ENCODE measurements at places on chromosomes 6 and 20.

GRCh38 chr6:166907373-166907841, 48.9 kb downstream of the RNASET2 start:
- no peak for DNase-seq

GRCh38 chr6:11473008-11473740, 64.4 kb upstream of the TMEM170B start:
- DNase-seq, result no peak

DNA sequence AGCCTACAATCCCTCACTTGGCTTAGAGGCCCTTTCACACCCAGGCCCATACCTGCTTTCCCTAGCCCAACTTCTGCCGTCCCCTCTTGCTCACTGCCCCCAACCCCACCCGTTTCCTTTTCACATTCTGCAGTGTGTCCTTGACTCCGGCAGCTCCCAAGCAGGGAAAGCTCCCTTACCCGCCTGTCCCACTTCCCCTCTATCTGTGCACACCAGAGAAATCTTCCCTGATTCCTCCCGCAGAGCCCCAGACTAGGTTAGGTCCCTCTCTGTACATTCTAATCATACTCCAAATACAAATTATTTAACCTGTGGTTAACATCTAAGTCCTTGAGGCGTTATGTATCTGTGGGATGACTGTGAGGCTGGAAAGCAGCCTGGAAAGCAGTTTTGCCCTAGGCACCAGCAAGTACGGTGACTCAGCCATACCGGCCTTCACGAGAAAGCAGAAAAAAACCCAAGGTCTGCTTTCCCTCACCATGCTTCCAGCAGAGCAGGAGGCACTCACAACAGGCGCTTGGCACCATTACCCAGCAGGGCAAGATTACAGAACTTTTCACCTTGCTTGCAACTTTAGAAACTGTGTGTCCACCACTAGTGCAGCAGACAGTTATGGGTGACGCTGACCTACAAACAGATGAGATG, 22.3 kb downstream of the ELOVL5 start:
- no peak for DNase-seq

DNA sequence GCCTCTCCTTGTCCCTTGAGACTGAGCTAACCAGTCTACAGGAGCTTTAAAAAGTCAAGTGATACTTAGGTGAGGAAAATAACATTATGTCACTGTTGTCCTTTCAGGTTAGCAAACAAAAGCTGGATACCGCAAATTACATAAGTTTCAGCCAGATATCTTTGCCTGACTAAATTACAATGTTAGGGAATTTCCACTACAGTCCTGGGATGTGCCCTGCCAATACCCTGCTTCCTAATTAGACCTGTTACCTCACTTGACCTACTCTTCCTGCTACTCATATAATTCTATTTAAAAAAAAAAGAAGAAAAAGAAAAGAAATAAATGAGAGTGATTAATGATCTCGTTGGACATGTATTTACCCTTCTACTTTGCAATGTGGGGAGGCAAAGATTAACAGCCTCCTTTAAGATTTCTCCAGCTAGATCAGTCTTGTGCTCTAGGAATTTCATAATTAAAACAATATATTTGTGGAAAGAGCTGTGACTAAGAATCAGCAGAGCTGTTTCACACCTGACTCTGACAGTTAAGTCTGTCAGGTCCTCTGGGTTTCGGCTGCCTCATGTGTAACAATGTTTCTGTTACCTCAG, 318.9 kb downstream of the HDGFL1 start:
- DNase-seq, result no peak

- no peak for DNase-seq
Measured at GRCh38 chr6:94099072-94099471, 679.7 kb upstream of the EPHA7 start.

DNA sequence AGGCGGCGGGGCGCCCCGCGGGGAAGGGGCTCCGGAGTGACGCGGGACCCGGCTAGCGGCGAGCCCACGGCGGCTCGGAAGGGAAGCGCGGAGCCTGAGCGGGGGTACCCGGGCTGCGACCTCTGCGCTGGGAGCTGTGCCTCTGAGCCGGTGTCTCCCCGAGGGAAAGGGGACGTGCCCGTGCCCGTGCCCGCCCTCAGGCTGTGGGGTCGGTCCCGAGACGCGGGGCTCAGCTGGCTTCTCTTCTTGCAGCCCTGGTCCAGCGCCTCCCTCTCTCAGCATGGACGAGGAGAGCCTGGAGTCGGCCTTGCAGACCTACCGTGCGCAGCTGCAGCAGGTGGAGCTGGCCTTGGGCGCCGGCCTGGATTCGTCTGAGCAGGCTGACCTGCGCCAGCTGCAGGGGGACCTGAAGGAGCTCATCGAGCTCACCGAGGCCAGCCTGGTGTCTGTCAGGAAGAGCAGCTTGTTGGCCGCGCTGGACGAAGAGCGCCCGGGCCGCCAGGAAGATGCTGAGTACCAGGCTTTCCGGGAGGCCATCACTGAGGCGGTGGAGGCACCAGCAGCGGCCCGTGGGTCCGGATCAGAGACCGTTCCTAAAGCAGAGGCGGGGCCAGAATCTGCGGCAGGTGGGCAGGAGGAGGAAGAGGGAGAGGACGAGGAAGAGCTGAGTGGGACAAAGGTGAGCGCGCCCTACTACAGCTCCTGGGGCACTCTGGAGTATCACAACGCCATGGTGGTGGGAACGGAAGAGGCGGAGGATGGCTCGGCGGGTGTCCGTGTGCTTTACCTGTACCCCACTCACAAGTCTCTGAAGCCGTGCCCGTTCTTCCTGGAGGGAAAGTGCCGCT, 686 bp downstream of the ZGPAT start:
- no peak for DNase-seq

DNA sequence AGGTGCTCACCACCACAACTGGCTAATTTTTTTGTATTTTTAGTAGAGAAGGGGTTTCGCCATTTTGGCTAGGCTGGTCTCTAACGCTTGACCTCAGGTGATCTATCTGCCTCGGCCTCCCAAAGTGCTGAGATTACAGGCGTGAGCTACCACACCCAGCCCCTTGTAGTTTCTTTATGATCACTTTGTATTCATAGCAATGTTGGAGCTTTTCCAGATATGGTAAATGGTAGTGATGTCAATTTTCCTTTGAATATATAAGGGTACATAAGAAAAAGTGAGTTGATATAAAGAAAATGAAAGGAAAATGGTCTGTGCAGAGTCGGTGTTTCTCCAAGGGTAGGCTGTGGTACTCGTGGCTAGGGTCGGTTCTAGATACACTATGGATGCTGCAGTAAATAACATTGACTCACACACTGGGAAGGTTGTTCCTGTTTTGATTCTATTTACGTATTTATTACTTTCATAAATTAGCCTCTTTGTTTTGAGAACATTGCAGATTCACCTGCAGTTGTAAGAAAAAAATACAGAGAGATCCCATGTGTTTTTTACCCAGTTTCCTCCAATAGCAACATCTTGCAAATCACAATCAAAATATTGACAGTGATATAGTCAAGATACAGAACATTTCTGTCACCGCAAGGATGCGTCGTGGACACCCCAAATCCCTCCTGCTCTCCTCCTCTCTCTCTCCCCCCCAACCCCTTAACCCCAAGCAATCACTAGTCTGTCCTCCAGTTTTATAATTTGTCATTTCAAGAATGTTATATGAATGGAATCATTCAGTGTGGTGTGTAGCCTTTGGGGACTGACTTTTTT, 2.5 kb downstream of the ZNF831 start:
- no peak for DNase-seq

DNA sequence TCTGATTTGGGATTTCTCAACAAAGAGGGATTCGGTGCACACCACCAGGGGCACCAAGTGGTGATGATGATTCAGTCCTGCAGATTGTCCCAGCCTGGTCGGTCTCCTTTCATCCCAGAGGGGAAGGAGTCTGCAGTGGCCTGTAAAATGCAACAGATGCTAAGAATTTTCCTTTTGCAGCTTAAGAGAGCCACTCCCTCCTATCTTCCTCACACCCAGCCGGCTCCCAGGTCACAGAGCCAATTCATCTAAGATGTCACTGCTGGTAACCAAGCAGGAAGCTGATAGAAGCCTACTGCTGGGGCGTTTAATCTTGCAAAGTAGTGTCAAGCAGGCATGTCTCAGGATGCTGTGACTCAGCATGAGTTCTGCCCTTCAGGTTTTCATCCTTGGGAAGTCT, 203.8 kb upstream of the LRFN2 start:
- no peak for DNase-seq

DNA sequence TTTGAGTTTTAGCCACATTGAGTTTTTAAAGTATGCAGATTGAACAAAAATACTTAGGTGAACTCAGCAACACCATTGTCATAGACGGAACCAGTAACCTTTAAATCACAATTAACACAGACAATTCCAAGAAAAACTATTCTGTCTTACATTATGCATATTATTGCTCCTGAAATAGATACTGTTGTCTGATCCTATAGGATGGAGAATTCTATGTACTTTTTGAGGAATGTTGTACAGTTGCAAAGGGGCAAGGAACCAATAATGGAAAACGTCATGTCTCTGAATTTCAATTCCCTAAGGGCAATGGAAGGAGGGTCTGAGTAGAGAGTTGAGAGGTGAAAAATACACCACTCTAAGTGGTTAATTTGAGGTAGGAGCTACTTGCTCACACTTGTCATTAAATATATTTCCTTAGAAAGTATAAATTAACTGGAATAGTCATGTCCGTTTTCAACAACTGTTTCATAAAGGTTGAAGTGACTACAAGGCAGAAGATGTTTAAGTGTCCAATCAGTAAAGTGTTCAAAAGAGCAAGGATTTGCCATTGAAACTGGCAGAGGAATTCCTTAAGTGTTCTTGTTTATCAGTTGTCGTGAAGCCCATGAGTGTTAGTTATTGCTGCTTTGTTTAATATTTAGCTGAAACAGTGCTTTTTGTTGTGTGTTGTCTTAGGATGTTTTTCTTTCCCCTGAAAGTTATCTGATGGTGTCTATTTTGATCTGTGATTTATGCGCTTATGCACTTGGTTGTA, 1.3 kb downstream of the NKAIN2 start:
- no peak for DNase-seq

- no peak for DNase-seq
Measured at GRCh38 chr6:47419621-47420020, 58.0 kb upstream of the CD2AP start.

DNA sequence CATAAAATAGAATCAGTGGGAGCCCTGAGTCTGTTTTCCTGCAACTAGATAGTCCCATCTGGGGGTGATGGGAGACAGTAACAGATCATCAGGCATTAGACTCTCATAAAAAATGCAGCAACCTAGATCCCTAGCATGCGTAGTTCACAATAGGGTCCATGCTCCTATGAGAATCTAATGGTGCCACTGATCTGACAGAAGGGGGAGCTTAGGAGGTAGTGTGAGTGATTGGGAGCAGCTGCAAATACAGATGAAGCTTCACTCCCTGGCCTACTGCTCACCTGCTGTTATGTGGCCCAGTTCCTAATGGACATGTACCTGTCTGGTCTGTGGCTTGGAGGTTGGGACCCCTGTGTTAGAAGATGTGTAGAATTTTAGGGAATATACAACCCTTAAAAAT, 904.5 kb upstream of the EPHA7 start:
- DNase-seq, result no peak

GRCh38 chr6:133796235-133796634, 92.7 kb upstream of the TCF21 start:
- DNase-seq, result no peak

DNA sequence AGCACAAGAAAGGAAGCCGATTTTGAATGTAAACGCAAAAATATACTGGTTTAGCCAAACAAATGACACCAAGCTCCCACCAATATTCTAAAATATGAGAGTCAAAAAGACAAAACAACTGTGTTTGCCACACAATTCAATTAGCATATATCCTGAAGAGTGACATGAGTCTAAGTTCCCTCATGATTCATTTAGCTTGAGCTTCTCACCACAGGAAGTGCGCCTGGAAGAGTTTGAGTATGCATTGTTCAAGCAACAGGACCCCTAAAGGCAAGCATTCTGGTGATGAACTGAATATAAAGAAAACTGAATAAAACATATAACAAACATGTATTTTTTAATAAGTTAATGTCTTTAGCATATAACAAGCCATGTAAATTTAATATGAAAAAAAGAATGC, 115.2 kb upstream of the RUNX2 start:
- no peak for DNase-seq

Data from activated effector memory CD4-positive, alpha-beta T cell treated with Interleukin-2 at 50 U/mL for 16 hours (primary cell).